Breast epithelium (tissue), 4 donors: ENCODE measurements at places on chromosomes 12 and 14. TPM values are rescaled to one million over a fixed set of nuclear protein-coding genes. Genes with fewer than 3 reads are reported as not detected.

DNA sequence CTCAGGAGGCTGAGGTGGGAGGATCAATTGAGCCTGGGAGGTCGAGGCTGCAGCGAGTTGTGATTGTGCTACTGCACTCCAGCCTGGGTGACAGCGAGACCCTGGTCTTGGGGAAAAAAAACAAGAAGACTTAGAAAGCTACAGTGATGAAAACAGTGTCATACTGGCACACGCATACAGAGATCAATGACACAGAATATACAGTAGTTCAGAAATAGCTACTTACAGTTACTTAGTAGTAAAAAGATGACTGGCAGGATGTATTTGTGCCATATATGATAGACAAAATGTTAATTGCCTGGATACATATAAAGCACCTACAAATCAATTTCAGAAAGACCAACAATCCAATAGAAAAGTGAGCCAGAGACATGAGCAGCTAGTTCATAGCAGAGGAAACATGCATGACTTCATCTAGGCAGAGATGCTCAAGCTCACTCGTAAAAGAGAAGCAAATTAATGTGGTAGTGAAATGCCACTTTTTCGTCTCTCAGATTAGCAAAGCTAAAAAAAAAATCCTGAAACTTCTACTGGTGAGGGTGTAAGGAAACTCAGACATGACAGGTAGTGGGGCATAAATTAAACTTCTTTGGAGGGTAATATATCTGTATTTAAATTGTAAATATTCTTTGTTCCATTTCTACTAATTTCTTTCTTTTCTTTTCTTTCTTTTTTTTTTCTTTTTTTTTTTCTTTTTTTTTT is 2.5 kb upstream of the ALDH2 start:
- H3K4me3 ChIP-seq = no peak overlapping the region
- H3K4me1 ChIP-seq = no peaks in the 10 kb centered on the region
- no peaks in the 10 kb centered on the region for H3K27me3 ChIP-seq
- no peak for DNase-seq
- no peaks in the 10 kb centered on the region for H3K36me3 ChIP-seq
- H3K27ac ChIP-seq = no peak overlapping the region

GRCh38 chr14:56207626-56208292 is 89.5 kb downstream of the PELI2 start:
- DNase-seq = no peak
- no peak overlapping the region for H3K27ac ChIP-seq
- no peaks in the 10 kb centered on the region for H3K36me3 ChIP-seq
- H3K4me1 ChIP-seq = no peaks in the 10 kb centered on the region

GRCh38 chr12:81332054-81332453 is 254.2 kb downstream of the ACSS3 start:
- H3K27ac ChIP-seq = no peak overlapping the region
- H3K36me3 ChIP-seq = no peaks in the 10 kb centered on the region
- no peaks in the 10 kb centered on the region for H3K4me1 ChIP-seq
- H3K27me3 ChIP-seq = no peaks in the 10 kb centered on the region

GRCh38 chr12:9762369-9762768 is 1.7 kb upstream of the CD69 start:
- no peaks in the 10 kb centered on the region for H3K27me3 ChIP-seq
- no peak overlapping the region for H3K27ac ChIP-seq
- DNase-seq = no peak
- H3K4me1 ChIP-seq = no peaks in the 10 kb centered on the region
- no peaks in the 10 kb centered on the region for H3K36me3 ChIP-seq

DNA sequence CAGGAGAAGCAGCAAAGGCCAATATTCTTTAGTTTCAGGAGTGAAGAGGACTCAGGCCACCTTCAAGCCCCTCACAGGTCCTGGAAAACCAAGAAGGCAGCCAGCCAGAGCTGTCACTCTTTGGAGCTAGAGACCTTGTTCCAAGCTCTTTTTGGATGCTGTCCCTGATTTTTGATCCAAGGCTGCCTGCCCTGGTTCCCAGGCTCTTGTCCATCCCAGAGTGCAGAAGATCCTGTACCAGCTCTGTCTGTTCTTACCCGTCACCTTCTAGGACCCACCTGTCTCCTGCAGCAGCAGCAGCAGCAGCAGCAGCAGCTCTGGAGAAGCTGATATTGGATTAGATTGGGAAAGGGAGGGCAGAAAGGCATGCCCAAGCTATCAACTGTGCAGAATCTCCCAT is 157.1 kb upstream of the NEDD1 start:
- DNase-seq = no peak
- H3K4me1 ChIP-seq = no peaks in the 10 kb centered on the region
- H3K27me3 ChIP-seq = no peaks in the 10 kb centered on the region
- H3K27ac ChIP-seq = no peak overlapping the region

DNA sequence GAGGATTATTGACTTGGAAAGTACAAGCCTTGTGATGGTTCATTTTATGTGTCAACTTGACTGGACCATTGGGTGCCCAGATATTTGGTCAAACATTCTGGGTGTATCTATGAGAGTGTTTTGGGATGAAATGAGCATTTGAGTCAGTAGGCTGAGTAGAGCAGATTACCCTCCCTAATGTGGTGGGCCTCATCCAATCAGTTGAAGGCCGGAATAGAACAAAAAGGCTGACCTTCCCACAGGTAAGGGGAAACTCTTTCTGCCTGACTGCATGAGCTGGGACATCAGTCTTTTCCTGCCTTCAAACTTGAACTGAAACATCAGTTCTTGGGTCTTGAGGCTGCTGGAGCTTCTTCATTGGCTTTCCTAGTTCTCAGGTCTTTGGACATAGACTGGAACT is 98.1 kb downstream of the ANO2 start:
- DNase-seq = no peak
- no peak overlapping the region for H3K27ac ChIP-seq
- no peaks in the 10 kb centered on the region for H3K27me3 ChIP-seq
- no peaks in the 10 kb centered on the region for H3K4me1 ChIP-seq

DNA sequence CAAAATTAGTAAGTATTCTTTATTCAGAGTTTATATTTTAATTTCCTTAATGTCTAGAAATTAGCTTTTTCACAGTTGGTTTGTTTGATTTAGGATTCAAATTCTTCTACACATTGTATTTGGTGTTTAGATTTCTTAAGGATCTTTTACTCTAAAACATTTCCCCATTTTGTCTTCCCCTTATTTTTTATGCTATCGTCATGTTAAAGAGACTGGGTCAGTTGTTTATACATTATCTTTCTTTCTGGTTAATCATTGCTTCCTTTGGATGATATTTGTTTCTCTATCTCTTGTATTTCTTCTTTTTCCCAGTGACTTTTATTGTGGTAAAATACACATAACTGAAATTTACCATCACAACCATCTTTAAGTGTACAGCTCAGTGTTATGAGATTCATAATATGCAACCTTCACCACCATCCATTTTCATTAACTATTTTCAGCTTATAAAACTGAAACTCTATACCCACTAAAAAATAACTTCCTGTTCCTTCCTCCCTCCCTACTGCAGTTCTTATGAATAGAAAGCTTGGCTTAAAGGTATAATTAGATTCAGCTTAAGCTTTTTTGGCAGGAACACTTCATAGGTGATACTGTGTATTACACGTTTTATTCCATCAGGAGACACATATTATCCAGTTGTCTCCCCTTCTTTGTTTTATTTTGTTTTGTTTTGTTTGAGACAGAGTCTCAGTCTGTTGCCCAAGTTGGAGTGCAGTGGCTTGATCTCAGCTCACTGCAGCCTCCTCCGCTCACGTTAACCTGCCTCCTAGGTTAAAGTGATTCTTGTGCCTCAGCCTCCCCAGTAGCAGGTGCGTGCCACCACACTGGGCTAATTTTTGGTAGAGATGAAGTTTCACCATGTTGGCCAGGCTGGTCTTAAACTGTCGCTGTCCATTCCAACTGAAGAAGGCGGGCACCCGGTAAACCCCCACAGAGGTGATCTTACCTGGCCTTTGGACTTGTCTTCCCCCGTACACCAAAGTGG is 45.0 kb downstream of the NOPCHAP1 start:
- no peaks in the 10 kb centered on the region for H3K4me1 ChIP-seq
- no peak for DNase-seq
- no peaks in the 10 kb centered on the region for H3K36me3 ChIP-seq
- H3K27ac ChIP-seq = no peak overlapping the region

DNA sequence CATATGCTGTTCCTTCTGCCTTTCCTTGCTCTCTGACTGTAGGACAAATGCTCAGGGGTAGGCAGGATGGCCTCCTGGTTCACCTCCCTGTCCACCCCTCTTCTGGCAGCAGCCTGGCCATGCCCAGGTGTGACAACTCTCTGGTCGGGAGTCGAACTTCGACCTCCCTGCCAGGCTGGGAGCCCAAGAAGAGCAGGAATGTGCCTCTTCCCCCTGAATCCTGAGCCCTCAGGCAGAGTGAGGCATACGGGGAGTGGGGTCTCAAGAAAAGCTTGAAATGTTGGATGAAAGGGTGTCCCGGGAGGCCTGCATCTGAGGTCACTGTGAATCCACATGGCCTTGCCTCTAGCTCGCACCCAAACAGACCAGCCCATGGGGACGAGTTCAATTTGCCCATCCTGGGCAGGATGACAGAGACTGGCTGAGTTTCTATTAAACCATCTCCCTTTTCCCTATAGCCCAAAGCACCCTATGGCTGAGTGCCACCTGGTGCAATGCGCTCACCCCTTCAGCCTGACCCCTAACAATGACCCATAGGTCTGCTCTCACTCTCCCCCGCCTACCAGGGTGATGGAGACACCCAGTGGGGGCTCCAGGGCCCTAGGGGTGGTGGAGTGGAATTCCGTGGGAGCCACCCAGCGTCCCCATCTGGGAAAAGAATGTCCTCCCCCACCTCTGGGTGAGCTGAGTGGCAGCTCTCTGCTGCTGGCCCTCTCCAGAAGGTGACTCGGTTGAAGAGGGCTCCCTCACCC is 52.9 kb upstream of the DIO3 start:
- no peaks in the 10 kb centered on the region for H3K36me3 ChIP-seq
- H3K4me3 ChIP-seq = no peak overlapping the region
- no peak overlapping the region for H3K27ac ChIP-seq
- peak; percentile 20 for DNase-seq
- H3K4me1 ChIP-seq = no peaks in the 10 kb centered on the region
- H3K27me3 ChIP-seq = no peaks in the 10 kb centered on the region

DNA sequence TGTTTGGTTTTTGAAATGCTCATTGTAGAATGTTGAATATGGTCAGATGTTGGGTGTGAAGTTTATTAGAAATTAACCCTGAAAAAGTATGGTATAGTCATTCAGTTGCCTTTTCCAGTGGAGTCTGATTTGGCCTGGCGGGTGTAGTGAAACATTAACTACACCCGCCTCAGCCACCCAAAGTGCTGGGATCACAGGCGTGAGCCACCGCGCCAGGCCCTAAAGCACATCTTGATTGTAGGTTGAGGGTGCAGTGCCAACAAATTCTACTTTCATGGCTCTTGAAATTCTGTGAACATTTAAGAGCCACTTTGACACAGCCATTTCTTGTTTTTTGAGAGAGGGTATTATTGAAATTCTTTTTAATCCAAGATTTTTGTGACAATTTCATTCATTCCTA is 624.9 kb downstream of the DIO2 start:
- H3K4me1 ChIP-seq = no peaks in the 10 kb centered on the region
- no peaks in the 10 kb centered on the region for H3K36me3 ChIP-seq
- H3K4me3 ChIP-seq = no peak overlapping the region
- DNase-seq = no peak

DNA sequence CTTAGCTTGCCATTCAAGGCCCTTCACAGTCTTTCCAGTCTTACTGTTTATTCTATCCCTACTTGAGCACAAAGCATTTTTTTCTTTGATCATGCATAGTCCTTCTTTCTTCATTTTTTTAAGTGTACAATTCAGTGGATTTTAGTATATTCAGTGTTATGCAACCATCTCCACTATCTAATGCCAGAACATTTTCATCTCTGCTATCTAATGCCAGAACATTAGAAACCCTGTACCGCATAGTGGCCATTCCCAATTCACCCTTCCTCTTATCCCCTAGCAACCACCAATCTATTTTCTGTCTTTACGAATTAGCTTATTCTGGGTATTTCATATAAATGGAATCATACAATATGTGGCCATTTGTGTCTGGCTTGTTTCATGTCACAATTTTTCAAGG is 13.4 kb downstream of the LPCAT3 start:
- H3K27me3 ChIP-seq = no peaks in the 10 kb centered on the region
- no peak overlapping the region for H3K4me3 ChIP-seq
- DNase-seq = no peak
- H3K4me1 ChIP-seq = no peaks in the 10 kb centered on the region
- no peaks in the 10 kb centered on the region for H3K36me3 ChIP-seq
- H3K27ac ChIP-seq = no peak overlapping the region

DNA sequence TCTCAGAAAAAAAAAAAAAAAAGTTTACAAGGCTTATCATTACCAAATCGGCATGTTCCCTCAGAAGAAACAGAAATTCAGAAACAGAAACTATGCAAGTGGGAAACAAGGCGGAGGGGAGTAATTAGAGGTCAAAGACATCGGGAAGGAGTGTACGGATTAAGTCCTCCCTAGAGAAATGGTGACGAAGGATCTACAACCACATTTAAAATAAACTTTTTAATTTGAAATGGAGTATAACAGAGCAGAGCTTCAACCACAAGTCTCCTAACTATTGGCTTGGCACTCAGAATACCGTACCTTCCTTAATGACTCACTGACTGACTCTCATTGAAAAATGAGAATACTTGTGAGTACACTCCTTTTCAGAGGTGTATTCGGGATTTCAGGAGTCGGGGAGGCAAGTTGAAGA is 908 bp downstream of the ENTPD5 start:
- peak overlapping the region; percentile 89 for H3K4me3 ChIP-seq
- DNase-seq = no peak
- peak overlapping the region; percentile 99 for H3K27ac ChIP-seq
- H3K36me3 ChIP-seq = no peaks in the 10 kb centered on the region

DNA sequence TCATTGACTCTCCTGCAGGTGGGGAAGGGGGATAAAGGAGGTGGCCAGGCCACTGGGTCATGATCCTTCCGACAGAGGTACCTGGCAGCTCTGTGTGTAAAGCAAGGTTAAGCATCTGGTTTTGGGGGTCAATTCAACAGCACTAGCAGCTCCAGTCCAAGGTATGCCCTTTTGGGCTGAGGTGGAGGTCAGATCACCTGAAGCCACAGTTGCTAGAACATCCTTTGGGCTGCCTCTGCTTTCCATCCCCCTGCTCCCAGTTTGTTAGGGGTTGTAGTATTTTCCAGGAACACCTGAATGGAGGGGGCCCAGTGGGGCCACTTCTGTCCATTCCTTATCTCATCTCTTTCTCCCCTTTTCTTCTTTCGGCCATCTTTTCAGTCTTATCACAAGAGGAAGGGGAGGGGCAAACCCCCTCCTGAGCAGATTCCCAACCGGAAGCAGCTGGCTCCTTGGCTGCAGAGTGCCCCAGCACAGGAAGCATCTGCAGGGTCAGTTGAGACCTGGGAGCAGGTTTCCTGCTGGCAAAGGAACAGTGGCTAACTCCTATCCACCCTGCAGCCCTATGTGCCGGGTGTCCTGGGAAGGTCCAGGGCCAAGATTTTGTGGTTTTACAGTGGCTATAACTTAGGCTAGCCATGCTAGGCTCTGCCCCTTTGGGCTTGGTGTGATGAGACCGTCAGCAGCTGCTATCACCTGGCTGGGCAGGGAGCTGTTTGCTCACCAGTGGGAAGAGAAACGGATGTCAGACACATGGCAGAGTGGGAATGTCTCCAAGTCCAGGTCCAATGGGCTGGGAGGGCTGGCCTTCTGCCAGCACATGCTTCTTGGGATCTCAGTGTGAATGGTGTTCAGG is 40.2 kb downstream of the SH2B3 start:
- H3K27me3 ChIP-seq = no peaks in the 10 kb centered on the region
- H3K4me3 ChIP-seq = no peak overlapping the region
- no peaks in the 10 kb centered on the region for H3K36me3 ChIP-seq

GRCh38 chr12:48717252-48717695 is 767 bp upstream of the CCNT1 start:
- H3K27me3 ChIP-seq = no peaks in the 10 kb centered on the region
- DNase-seq = no peak

The KLRC2 gene
- total RNA-seq = 2.0 TPM

The TAS2R50 gene
- total RNA-seq = 4.0 TPM

The SPX gene
- total RNA-seq = 84.3 TPM

The TUBA1C gene
- total RNA-seq = 123 TPM

The RARG gene
- total RNA-seq = 23.3 TPM

The DIO3 gene
- 1.3 TPM for total RNA-seq
